ENCODE measurements at places on chromosomes 7 and 10.

GRCh38 chr10:28171468-28172222 is 131.2 kb downstream of the MPP7 start:
- DNase-seq = no peak

- no peak for DNase-seq
Measured at GRCh38 chr7:55202150-55202913, 162.8 kb upstream of the LANCL2 start.

DNA sequence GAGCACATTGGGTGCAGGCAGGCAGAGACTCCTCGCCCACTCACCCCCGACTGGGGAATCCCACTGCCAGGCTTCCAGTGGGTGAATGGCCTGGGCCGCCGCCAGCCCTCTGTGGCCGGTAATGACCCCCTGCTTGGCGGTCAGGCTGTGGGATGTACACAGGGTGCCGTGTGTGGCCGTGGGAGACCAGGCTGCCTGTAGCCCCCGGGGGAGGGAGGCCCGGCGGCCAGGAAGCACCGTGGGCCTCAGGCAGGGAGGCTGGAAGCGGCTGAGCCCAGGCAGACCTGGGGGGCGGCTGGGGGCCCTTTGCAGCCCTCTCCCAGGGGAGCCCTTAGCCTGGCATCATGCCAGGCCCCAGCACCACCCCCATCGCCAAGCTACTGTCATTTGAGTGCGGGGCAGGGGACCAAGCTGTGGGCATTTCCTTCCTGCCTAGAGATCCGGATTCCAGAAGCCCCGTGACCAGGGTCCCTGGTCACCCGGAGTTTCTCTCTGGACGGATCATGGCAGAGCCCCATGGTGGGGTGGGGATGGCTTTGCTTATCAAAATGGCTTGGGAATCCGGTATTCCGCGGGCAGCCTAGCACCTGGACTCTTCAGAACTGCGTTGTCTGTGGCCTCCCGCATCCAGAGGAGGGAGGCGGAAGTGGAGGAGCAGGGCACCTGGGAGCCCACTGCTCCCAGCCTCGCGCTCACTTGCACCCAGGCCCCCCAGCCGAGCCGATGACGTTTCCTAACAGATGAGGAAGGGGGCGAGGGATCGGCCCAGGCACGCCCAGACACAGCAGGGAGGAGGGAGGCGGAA is 1.1 kb downstream of the TTYH3 start:
- peak; percentile 67 for DNase-seq

GRCh38 chr10:47121336-47121735 is 178.7 kb upstream of the GDF10 start:
- DNase-seq = no peak

DNA sequence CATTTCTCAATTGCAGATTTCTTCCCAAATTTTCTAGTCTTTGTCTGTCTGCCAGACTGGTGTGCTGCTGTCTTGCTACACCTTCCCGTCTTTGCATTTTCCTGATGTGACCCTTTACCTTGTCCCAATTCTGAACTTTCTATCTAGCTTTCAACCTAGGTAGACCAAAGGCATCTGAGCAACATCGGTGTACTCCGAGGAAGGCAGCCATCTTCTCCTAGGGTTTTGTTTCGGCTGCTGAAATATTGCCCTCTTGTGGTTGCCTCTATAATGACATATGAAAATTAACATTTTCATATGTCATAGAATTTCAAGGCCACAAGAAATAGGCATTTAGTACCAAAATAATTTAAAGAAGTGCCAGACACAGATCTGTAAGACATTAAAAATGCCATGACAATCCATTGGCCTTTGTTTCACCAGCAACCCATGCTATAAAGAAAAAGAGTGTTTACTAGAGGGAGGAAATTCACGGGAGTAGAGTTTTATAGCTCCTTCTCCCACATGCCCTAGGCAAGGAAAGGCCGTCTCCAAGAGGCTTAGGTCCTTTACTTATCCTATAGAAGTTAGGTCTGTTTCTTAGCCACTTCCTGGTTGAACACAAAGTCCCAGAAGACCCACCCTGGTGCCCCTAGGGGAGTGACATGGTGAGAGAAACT is 23.4 kb downstream of the OR9A2 start:
- peak; percentile 56 for DNase-seq

DNA sequence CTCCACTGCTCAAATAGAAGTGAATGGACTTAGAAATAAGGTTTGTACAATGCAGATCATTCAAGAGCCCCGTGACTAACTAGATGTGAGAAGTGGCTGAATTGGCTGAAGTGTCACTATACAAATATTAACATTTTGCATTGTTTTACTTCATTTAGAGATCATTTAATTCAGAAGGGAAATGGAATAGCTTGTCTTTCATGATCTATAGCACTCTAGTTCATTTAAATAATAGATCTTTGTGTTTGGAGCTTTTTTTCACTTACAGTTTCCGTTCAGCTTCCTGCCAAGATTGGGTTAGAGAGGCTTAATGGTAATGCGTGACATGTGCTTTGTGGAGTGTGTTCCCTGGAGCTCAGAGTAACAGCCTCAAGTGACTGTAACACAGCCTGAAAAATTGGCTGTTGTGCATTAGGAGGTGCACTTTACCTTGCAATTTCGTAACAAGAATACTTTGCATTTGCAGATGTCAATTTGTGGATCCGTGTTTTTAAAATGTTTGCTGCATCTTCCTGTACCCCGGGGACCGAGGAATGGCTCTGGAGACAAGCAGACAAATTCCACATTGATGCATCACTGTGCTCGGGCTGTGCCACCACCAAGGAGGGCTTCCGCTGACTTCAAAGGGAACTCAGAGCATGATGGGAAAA is 170.3 kb downstream of the NRP1 start:
- no peak for DNase-seq

DNA sequence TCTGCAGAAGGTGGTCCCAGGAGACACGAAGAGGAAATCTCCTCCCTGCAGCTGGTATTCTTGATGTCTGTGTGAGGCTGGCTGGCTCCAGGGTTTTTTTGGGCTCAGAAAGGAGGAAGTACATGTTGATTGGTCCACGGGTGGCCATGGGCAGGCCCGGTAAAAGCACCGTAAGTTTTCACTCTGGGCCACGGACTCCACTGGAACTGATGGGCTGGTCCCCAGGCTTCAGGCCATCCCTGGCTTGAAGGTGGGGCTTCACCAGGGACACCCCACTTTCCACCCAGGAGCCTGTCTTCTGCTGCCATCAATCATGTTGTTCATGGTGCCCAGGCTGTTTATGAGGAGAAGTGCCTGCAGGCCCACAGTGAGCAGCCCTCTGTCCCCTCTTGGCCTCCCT is 736.8 kb downstream of the PCDH15 start:
- no peak for DNase-seq

DNA sequence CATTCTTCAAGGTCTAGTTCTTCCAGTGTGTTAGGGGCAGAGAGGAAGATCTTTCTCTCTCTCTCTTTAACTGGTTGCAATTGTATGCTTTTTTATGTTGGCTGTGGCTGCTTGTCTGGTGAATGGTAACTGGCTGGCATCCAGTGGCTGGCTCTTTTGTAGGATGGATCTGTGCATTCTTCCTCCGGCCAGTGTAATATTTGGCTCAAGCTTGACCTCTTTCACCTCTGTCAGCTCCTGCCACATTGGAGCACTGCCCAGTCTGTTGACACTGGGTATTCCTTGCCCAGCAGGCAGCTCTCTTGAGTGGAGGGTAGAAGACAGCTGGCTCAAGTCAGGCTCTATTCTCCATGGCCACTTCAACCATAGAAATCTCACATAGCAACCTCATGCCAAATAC is 528.3 kb downstream of the PHTF2 start:
- DNase-seq = no peak

- peak; percentile 20 for DNase-seq
Measured at GRCh38 chr7:28661826-28662595, 249.7 kb downstream of the CREB5 start.

DNA sequence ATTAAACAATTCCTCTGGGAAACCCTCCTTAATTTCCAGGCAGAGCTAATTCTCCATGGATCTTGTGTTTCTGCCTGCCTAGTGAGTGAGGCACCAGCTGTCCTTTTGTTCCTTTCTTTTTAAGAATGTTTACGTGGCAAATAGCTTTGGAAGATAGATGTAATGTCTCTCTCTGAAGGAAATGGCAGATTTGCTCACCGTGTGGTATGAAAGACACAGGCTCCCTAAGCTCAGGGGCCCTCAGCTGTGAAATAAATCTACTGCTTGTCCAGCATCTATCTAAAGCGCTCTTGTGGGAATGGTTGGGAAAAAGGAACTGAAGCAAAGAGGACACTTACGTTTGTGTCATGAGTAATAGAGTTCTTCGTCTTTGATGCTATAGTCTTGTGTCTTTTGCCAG is 64.6 kb downstream of the FAS start:
- no peak for DNase-seq

DNA sequence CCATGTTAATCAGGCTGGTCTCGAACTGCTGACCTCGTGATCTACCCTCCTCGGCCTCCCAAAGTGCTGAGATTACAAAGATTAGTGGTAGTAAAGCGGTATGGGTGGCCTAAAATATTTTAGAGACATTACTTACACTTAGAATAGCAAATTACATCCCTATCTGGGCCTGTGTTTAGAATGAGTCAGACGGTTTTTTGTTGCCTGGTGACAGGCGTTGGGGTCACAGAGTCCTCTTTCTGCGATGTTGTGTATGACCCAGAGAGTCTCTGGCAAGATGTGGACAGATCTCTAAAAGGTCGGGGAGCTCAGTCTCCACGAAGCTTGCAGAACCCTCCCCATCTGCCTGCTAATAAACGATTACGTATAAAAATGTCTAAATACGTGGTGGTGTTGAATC is 39.6 kb upstream of the PRKCQ start:
- DNase-seq = no peak

- DNase-seq = no peak
Measured at GRCh38 chr7:18472161-18472483, 23.4 kb upstream of the HDAC9 start.

DNA sequence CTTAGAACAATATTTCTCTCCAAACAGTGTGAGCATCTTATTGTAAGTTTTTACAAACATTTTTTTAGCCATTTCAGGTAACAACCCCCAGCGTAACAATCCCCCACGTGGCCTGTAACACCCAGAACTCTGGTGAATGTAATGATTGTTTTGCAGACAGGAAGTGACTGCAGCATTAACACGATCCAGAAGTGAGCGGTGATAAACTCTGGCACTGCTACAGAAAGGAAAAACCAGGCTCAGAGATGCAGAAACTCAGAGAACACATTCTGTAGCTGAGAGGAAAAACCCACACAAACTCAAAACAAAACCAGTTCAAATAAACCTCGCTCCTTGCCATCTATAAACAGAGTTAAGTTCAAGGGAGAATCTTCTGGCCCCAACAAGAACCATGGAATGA is 285.7 kb downstream of the FGFR2 start:
- DNase-seq = no peak

DNA sequence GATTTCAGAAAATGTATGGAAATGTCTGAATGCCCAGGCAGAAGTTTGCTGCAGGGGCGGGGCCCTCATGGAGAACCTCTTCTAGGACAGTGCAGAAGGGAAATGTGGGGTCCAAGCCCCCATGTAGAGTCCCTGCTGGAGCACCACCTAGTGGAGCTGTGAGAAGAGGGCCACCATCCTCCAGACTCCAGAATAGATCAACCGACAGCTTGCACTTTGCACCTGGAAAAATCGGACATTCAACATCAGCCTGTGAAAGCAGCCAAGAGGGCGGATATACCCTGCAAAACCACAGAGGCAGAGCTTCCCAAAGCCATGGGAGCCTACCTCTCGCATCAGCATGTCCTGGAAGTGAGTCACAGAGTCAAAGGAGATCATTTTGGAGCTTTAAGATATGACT is 14.3 kb downstream of the RPEL1 start:
- DNase-seq = no peak

DNA sequence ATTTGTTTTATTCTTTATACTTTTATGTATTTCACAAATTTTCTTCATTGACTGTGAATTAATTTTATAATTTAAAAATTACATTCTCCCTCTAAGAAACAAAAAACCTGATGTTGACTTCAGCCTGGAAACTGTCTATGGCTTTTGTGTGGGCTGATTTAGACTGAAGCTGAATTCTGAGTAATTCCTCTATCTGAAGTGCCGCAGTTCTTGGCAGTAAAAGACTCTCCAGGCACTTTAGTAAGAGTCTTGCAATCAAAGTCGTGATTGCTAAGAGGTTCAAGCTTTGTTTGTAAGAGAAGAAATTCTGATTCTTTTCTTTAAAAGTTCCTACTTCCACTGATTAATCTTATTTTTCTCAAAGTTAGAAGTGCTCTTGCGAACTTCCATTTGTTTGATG is 3.4 kb upstream of the CEP41 start:
- no peak for DNase-seq

DNA sequence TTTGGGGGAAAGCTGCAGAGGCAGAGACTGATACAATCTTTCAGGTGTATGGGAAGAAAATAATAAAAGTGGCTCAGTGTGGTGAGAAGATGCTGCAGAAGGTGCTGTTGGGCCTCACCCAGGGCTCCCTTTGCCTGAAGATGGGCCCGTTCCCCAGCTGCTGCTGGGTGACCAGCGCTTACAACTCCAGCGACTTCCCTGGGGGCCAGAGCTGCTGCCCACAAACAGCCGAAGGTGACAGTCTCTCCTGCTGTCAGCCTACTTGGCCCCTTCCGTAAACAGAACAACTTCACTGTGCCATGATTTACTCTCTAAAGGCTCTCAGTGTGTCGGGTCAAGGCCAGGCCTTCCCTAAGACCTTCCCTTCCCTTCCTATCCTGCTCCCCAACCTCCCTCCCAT is 93.6 kb upstream of the PCBD1 start:
- DNase-seq = no peak

GRCh38 chr10:68560186-68560942 is at the start of gene TET1:
Gene TET1 (plus strand): TSS chr10:68560337. CDS start chr10:68572339, 12,002 bp downstream.
- DNase-seq = peak; percentile 26

GRCh38 chr7:33837356-33837851 is 67.9 kb upstream of the BMPER start:
- DNase-seq = no peak

- peak; percentile 11 for DNase-seq
Measured at GRCh38 chr7:90424720-90425119, 21.5 kb downstream of the CLDN12 start.

GRCh38 chr10:33212061-33212748 is 122.3 kb downstream of the NRP1 start:
- DNase-seq = no peak

GRCh38 chr7:129780974-129781927 is 169.7 kb downstream of the NRF1 start:
- peak; percentile 61 for DNase-seq

GRCh38 chr7:23546897-23547572 is 15.3 kb upstream of the TRA2A start:
- DNase-seq = peak; percentile 86

DNA sequence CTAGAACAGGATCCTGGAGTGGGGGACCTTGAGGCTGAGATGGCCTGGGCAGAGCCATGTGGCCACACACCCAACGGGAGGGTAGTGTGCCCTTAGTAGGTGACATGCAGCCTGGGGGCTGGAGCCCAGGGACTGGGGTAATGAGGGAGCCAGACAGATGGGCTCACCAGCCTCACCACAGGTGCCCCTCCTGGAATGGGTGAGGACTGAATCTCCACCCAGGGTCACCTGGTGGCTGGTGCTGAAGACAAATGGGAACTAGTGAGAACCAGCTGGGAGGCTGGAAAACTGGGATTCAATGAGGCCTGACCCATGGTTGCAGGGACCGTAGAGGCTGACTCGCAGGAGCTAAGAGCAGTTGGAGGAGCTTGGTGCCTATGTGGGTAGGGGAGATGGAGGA is 6.1 kb downstream of the ZP3 start:
- no peak for DNase-seq
